ENCODE measurements at places on chromosomes 12 and 14.

- DNase-seq = no peak
Observed at GRCh38 chr12:1948883-1949282, 30.4 kb upstream of the CACNA2D4 start.

GRCh38 chr12:62215506-62215905, 44.7 kb upstream of the USP15 start:
- no peak for DNase-seq

DNA sequence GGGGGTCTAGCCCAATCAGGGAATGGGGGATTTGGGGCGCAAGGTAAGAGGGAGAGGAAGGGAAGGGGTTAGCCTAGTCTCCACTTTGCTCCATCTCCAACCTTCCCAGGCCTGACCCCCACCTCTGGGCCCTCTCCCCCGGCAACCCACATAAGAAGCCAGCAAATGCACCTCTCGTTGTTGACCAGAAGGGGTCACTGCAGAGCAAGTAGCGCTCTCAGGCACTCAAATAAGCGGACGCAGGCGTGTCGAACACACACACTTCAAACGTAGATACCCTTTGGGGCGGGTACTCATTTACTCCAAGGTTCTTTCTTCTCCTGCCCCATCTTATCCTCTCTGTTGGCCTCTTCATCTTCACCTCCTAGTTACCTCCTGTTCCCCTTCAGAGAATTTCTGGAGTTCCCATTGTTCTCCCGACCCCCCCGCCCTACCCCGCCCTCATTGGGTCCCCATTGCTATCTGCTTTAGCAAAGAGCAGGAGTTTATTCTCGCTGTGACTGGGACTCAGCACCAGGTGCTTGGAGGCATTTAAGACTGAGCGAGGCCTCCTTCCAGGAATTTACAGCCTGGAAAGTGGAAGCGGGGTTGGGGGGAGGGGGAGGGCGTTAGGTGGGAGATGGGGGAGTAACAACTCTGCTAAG, 1.5 kb upstream of the SRRM4 start:
- no peak for DNase-seq

DNA sequence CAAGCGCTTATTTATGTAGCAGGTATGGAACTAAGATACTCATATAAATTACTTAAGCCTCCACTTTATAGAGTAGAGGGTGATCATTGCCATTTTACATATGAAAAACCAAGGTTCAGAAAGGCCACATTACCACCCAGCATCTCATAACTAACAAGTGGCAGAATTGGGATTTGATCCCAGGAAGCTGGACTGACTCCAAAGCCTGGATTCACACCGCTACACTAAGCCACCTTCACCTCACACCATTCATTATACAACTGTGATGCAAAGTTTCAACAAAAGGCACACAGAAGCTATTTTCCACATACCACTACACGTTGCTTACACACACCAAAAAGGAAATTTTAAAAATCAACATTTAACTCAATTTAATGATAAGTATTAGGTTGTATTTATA, 370.6 kb downstream of the FUT8 start:
- no peak for DNase-seq

DNA sequence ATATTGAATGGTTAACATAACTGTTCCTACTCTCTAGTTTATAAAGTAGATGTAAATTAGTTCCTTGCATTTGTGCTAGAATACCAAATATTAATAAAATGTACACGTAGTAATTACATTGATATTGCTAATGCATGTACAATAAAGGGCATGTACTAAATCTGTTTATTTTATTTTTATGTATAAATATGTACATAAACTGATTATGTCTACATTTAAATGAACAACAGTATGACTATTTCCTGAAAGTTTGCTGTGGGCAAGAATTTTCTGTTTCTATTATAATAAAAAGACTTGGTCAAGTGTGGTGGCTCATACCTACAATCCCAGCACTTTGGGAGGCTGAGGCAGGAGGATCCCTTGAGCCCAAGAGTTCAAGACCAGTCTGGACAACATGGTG, 257.2 kb upstream of the FOXN3 start:
- no peak for DNase-seq

- no peak for DNase-seq
Observed at GRCh38 chr14:59038746-59039145, 149.7 kb upstream of the DAAM1 start.

DNA sequence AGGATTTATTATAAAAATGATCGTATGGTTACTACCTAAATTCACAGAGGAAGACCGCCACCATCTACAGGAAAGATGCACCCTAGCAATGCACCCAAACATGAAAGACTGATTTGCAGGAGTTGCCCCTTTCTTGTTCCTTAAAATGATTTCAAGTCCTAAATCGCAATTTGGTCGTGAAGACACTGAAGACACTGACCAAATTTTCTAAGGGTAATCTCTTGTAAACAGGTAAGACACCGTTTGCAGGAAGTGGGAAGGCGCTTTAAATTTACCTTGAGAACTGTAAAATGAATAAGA, 1.0 kb downstream of the SOS2 start:
- no peak for DNase-seq

DNA sequence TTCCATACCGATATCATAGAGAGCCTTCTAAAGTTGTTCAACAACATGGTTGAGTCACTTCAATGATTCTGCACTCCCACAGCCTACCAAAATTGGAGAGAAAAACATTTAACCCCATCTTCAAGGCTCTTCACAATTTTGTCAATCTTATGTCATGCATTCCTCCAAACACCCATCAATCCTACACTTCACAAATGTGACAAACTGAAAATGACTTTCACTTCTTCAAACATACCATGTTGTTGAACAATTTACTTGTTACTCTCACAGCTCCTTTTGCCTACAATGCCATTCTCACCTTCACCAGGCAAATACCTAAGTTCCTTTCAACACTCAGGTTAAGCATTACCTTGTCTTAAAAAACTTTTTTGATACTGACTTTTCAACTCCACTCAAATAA, 88.0 kb downstream of the OSBPL8 start:
- no peak for DNase-seq

DNA sequence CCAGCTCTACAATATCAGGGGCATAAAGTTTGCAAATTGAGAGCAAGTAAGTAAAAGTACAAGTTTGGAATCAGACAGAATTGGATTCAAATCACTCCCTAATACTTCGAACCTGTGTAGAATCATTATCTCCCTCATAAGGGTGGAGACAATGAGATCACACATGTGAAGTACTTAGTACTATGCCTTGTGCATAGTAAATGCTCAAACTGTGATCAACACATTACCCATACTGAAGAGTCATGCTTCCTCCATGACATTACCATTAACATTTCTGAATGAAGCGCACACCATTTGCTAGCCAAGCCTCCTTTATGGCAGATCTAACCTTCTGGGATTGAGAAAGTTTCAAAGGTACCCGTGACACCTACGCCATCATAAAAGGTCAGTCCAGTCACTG, 26.6 kb upstream of the NRDE2 start:
- no peak for DNase-seq

DNA sequence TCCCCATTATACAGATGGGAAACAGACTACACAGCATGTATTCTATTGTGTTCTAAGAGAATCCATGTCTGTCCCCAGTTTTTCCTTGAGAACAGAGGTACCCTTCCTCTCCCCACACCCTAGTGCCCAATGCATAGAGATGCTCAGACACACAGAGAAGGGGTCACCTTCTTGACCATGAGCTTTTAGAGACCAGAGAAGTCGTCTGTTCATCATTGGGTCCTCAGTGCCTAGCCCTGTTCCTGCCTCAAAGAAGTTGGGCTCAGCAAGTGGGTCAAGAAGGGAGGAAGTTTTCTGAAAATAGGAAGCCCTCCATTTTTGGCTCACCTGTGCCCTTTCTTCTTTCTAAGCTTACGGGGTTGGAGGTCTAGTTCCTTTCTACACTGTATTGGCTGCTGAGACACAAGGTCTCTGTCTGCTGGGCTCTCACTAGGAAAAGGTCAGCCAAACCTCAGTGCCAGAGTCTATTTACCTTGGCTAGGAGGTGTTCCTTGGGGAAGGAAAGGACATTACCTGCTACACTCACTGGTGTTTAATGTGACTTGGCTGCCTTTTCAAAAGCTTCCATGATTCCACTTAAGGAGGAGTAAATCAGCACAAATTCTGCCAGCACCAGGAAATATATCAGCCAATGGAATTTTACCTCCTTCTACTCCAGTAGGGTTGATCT, 198.5 kb upstream of the PWP1 start:
- no peak for DNase-seq

DNA sequence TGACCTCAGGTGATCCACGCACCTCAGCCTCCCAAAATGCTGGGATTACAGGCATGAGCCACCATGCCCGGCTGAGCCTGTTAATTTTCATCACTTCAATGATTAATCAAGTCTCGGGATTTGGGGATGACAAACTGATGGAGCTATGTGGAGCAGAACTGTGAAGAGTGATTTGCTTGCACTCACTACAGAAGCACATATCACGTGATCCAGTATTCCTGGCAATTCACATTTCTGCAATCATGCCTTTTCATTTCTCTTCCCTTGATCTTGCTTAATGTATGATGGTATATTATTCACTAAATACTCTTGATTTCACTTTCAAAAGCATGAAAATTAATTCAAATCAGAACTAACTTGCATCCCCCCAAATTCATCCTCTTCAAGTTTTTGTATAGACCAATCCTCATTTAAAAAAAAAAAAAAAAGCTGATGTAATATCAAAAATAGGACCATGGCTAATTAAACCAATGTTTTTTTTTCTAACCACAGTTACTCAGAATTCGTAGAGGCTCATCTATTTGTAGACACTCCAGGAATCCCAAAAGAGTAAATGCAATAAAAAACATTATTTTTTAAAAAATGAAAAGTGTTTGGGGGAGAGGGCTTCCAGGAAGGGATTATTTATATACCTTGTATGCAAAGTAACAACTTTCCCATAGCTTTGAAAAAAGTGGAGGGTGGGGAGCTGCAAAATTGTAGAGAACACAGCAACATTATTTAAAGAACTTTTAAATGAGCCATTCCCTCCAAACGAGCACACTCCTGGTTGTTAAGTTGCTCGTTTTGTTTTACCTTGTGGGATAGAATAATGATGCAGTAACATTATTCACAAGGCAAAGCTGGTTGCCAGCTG, 7.0 kb upstream of the ATXN2 start:
- no peak for DNase-seq

Data from GM06990 (cell line).